ENCODE measurements at places on chromosomes 1 and 21.

GRCh38 chr1:89762779-89763648 is 57.8 kb upstream of the LRRC8D start:
- DNase-seq, result peak; percentile 60

- DNase-seq, result no peak
These were observed 133.3 kb downstream of the IGSF21 start for GRCh38 chr1:18240906-18241305.

DNA sequence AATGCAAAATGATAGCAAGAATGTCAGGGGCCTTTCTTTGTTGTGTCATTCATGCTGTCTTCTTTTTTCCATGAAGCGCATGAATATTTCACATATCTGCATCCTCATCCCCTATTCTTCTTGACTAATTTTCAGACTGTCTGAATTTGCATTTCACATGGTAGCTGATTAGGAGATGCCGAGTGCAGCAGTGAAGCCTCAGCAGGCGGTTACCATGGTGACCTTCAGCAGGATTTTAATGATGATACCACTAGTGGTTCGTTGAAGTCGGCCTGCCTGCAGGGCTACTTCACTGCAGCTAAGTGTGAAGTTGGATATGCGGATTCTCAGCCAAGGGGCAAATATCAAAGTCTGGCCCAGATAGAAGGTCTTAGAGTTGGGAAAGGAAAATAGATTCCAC is 141.8 kb downstream of the NEK7 start:
- no peak for DNase-seq

GRCh38 chr1:159839116-159839849 is 12.6 kb downstream of the SLAMF8 start:
- DNase-seq, result no peak

DNA sequence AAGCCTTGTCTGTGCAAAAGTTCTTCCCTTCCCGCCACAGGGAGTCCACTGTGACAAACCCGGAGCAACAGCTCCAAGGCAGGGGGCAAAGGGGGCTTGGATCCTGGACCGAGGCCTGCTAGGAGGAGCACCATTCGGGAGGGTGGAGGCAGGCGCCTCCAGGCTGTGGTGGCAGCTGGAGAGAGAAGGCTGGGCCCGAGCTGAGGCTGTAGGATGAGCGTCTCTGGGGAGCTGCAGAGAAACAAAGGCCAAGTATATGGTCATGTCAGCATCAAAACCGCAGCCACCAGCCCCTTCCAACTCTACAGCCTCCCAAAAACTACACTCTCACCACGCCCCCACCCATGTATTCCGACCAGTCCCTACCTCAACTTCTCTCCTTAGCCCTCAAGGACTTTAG is 579 bp downstream of the SH3BP5L start:
- DNase-seq, result no peak

- no peak for DNase-seq
These were observed 44.9 kb upstream of the PCBP3 start for GRCh38 chr21:45598666-45599065.

DNA sequence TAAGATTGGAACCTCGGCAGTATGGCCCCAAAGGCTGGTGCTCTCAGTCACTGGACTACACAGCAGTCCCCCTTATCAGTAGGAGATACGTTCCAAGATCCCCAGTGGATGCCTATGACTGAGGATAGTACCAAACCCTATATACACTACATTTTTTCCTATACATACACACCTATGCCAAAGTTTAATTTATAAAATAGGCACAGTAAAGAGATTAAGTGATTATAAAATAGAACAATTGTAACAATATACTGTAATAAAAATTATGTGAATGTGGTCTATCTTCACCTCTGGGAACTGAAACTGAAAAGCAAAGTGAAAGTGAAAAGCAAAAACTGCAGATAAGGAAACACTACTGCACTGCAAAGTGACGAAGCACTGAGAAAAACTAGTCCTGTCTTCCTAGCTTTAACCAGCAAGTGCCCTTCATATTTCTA is 96.8 kb downstream of the INTS7 start:
- DNase-seq, result no peak

DNA sequence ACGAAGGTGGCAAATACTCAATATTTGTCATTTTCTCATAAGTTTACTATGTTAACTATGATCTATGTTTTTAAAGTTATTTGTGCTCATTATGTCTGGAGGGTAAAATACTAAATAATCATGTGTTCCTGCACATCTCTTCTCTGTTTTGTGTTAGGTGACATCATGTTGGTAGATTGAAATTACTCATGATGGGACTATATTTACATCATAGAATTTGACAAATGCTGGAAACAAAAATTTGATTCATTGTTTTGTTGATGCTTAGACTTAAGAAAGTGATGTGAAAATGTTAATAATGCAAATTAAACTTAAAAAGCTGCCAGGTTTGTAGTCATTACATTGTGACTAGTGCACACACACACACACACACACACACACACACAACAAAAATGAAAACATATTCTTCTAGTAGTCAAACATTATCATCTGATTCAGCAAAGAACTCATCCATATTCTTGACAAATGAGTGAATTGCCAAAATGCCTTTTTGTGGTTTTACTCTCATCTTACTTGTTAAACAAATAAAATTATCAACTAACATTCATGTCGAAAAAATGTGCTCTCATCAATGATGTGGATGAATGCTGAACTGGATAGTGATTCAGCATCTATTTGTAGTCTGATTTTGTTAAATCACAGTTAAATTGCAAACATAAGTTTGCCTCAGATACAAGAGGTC is 870.7 kb downstream of the BRINP3 start:
- DNase-seq, result no peak

DNA sequence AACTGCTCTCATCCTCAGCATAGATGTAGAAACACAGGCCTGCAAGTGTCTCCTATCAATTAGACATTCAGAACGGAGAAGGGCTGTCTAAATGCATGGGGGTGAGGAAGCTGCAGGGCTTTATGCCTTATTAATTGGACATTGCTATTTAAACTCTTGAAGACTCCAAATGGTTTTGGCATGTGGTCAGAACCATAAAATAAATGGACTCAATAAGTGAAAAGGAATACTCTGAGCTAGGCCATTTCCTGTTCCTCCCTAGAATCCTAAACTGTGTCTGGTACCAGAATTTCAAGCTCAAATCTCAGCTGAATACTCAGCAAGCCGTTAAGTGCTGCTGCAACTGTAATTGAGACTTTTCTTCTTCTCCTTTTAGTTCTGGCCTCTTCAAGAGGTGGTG is 80.4 kb upstream of the C1orf87 start:
- no peak for DNase-seq

- DNase-seq, result no peak
These were observed 35.9 kb upstream of the CCSAP start for GRCh38 chr1:229378586-229379367.

- no peak for DNase-seq
These were observed 737 bp upstream of the SERPINC1 start for GRCh38 chr1:173917635-173918493.

GRCh38 chr1:209585672-209586071 is 2.2 kb downstream of the CAMK1G start:
- DNase-seq, result no peak

GRCh38 chr1:1025730-1026129 is 5.8 kb downstream of the AGRN start:
- no peak for DNase-seq

DNA sequence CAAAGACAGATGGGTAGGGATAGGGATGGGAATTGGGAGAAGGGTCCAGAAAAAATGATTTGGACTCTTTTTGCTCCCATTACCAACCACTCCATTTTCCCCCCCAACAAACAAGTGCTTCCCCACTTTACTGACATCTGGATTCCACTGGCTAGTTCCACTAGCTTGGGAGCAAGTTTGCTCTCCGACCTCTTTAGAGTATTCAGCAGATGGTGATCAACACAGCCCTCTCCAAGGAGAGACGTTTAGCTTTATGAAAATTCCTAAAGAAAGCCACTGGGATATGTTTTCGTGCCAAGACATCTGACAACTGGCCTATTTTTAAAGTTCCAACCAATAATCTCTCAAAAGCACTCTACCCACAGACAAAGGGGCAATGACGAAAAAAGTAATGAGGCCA is 50.3 kb downstream of the ITPKB start:
- DNase-seq, result no peak

- no peak for DNase-seq
These were observed 13.0 kb downstream of the DOP1B start for GRCh38 chr21:36169470-36170128.

DNA sequence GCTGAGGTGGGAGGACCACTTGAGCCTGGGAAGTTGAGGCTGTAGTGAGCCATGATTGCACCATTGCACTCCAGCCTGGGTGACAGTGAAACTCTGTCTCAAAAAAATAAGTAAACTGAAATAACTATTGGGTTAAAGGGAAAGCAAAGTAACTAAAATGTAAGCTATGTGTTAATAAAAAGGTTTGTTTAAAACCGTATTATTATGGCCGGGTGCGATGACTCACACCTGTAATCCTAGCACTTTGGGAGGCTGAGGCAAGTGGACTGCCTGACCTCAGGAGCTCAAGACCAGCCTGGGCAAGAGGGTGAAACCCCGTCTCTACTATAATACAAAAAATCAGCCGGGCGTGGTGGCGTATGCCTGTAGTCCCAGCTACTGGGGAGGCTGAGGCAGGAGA is 27.0 kb downstream of the NVL start:
- no peak for DNase-seq

GRCh38 chr21:33286600-33287456 is 20.7 kb downstream of the IL10RB start:
- no peak for DNase-seq

DNA sequence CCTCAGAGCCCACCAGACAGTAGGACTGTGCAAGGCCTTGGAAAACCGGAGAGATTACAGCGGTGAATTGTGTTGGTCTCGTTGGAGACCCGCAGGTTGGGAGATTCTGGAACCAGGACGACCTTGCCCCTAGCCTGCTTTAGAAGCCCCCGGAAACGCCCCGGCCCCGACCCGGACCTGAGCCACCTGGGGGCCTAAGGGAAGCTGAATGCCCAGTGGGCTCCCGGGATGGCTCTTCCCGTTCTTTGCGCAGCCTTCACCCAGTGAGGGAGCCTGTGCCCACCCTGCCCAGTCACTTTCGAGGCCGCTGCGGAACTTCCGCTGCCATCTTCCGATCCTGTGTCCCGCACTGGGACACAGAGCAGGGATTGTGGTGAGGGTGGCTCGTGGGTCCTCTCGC is 254.4 kb downstream of the FAM72C start:
- DNase-seq, result no peak

- DNase-seq, result no peak
These were observed 47.9 kb upstream of the EDEM3 start for GRCh38 chr1:184802354-184803179.
